ENCODE measurements at places on chromosomes 7 and 10.

DNA sequence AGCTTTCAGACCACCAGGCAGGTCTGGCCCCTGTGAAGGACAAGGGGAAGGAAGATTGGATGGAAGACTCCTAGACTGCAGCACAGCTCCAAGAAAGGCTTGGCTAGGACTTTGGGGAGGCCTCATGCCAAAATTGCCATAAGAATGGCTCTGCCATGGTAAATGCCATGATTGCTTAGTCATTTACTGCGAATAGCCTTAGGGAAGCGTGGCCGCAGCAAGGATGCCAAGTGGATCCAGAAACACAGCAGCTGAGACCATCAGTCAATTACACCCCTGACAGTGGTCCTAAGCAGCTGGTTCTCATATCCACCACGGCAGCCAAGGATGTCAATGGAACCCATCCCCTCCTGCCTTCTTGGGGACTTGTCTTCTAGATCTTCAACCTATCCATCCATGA lies 88.2 kb upstream of the AUTS2 start:
- no peak for DNase-seq

DNA sequence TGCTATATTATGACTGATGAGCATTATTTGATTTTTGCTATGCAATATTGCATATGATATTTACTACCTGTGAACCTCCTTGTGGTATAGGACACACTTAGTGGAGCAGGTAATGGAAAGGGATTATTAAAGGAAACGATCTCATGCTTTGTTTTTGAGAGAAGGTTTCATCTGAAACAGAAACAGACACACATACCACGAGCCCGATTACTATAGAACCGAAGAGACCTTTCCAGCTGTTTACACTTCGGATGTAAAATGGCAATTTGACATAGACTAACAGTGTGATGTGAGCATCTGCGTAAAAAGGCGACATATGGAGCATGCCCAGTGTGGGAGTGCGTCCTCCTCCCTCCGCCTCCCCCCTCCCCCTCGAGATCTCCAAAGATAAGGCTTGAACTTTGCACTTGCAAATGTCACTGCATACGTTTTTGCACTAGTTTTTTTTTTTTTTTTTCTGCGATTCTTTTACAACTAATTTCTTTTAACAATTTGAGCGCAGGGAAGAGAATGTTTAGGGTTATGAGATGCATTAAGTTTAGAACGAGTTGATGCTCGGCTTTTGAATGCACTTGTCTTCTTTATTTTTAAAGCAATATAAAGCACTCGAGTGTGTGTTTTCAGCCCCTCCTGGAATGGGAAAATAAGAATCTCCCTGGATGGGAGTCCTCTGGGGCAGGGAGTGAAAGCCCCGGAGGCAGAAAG lies 251.0 kb downstream of the NSUN6 start:
- DNase-seq, result no peak

DNA sequence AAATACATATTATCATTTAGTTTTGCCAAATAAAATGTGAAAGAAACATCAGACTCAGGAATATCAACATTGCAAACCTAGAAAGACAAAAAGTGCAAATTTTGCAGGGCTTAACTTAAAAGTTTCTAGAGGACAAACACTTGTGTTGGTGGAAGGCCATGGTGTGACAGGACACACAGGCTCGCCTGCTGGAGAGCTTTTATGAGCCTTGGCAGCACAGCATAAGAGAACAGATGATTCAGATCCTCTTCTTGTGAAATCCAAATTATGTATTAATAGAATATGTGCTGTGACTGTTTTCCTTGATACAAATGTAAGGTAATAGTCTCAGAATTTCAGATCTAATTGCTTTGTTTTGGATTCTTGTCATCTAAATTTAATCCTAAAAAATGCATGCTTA lies 72.9 kb upstream of the ABCB5 start:
- no peak for DNase-seq

DNA sequence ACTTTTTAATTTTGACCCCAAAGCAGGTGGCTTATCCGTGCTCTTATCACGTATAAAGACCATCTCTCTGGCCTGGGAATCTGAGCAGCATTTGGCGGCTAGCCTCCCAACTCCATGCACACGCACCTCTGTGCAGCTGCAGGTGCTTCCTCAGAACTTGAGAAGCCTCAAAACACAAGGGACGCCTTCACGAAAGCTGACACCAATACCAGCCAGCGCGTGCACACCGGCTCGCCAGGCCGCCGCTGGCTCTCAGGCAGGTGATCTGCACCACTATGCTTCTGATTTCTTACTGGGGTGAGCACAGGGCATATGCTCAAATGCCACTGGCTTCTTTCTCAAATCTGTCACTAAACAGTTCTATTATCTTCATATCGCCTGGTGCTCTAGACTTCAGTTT lies 145.0 kb downstream of the PARD3 start:
- DNase-seq, result no peak

DNA sequence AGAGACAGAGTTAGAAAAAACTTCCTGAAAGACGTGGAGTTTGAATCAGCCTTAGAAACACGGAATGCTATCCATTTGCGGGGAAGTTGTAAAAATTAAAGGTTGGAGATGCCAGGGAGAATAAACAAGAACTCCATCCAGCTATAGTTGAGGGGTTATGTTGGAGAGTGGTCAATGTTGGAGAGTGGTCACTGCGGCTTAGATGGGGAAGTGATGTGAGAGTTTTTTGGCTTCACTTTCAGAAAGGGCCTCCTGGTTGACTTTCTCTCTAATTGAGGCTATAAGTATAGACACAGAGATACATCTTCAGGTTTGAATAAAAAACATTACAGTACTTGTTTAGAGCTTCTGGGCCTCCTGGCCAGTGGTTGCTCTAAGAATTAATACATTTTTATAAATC lies 675 bp downstream of the CC2D2B start:
- DNase-seq, result no peak

- no peak for DNase-seq
Observed at GRCh38 chr7:26372704-26373103, 81.0 kb downstream of the SNX10 start.

- DNase-seq, result no peak
Observed at GRCh38 chr7:78576236-78576635, 777.7 kb downstream of the PHTF2 start.

DNA sequence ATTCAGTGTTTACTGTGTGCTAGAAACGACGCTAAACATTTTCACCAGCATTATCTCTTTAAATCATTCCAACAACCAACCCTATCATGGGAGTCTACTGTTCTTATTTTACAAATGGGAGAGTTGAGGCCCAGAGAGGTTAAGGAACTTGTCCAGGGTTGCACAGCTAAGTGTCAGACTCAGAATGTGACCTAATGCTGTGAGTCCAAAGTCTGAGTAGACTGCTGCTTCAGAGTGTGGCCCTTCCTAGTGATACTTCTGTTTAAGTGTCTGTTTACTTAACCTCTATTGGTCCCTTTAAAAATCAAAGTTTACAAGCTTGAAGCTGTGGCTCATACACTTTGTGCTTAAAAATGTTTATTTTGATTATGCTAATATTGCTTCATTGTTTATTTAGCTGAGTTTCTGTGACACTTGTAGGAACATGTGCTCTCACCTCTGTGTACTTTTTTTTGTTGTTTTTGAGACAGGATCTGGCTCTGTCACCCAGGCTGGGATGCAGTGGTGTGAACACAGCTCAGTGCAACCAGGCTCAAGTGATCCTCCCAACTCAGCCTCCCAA lies 84.4 kb upstream of the SYPL1 start:
- DNase-seq, result no peak

DNA sequence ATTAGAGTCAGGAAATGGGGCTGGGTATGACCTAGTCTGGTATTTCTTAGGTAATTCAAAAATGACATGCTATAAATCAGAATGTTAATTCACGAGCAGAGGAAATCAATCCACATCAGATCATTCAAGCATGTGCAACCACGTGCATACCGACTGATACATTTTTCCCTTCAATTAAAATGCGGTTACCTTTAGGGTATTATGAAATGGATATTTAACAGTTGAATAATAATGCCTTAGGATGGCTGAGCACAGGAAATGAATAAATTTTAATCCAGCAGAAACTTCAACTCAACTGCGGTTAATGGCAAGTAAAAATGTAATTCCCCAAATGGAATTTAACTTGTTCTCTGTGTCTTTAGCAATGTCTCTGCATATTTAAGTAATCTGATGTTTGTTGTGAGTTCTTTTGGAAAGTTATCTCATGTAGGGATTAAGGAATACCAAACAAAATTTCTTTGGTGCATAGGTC lies 9.2 kb downstream of the CPA2 start:
- DNase-seq, result no peak

GRCh38 chr10:43209074-43209455 lies 57.8 kb downstream of the RASGEF1A start:
- no peak for DNase-seq

DNA sequence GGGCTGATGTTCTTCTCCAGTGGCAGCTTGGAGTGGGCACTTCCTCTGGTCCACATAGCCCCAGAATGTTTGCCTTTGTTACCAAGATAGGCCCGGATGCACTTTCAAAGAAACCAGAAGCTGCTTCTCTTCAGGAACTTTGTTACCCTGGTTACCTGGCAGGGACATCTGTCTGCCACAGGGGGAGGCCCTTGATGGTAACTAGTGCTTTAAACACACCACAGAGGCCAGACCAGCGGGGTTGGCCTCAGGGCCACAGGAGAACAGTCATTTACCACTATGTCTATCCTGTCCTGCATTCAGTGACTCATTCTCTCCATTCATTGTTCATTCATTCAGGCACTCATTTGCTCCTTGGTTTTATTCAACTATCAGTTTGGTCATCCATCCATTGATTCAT lies 11.9 kb upstream of the PLEKHA1 start:
- DNase-seq, result no peak

DNA sequence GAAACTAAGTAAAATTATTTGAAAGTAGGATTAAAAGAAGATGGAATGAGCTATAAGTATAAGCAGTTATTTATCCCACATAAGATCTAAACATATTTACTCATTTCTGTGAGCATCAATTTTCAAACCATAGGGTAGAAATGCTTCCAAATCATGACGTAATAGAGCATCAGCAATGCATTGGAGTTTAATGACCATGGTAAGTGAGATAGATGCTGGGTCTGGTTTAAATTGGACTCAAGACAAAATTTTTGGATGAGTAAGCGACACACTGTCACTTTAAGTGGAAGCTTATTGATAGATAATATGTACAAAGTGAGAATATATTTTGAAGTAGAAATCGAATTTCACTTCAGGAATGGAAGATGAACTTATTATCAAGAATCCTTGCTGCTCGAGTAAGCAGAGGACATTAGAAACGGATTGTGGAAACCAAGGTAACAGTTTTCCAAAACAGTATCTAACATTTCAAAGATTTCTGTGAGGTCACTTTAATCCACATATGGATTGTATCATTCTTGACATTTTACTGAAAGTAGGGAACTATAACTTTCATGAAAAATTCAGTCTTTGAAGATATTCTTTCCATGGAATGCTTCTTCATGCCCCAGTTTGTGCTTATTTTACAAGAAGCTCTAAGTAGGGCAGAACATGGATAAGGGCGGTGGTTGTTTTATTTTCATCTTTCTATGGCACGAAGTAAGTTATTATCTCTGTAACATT lies 85.8 kb downstream of the AGMO start:
- no peak for DNase-seq

- DNase-seq, result no peak
Observed at GRCh38 chr10:101183458-101184183, 45.6 kb downstream of the LBX1 start.

DNA sequence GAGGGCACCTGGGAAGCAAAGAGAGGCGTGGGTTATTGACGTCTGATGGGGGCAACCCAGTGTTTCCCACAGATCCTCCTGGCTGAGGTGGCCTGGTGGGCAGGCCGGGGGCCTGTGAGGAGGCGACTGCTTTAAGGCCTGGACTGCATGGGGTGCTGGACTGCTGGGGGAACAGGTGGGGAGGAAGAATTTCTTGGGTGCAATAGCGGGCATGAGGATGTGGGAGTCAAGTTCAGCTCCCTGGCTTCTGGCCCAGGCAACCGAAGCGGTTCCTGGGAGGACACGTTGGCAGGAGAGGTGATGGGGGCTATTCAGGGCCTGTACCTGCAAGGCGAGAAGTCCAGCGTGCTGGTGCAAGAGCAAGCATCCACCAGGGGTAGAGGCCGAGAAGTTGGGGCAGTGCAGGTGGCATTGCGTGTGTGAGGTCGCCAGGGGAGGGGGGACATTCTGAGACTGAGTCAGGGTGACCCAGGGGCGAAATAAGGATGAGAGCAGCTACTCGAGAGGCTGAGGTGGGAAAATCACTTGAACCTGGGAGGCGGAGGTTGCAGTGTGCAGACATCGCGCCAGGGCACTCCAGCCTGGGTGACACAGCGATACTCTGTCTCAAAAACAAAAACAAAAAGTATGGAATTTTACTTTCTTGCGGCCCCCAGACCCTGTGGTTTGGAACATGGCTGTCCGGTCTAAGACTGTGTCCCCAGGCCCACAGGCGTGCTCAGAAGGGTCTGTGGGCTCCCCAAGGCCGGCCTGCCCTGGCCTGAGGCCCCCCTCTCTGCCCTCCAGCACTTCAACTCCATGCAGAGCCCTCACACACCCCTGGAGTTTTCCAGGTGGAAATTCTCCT lies 53.6 kb upstream of the ELN start:
- DNase-seq, result no peak

DNA sequence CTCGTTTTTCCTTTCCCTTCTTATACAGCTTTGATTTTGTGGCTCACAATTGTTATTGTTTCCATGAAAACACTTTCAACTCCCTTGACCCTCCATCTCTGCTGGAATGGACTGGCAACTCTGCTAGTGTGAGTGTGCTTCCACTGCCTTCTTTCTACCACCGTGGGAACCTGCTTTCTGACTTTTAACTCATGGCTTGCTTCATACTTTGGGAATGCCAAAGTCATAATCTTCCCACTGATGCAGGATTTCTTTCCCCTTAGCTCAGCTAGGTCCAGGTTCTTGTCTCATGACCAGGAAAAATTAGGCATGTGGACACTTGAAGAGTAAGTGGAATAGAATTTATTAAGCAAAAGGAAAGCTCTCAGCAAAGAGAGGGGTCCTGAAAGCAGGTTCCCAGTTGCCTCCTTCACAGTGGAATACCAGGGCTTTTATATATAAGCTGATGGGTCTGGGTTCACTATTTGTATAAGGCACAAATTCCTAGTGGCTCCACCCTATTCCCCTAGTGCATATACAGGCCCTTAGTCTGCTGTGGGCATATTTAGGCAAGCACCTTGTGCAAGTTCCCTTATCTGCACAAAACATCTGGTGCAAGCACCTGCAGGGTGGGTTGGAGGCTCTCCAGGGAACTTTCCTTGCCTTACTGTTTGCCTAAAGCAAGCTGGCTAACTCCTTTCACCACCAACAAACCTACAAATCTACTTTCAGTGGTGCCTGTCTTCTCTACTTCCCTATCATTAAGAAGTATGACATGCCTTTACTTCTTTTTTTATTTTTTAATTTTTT lies 119.5 kb downstream of the CFAP58 start:
- no peak for DNase-seq

GRCh38 chr10:59036311-59037017 lies 140.0 kb upstream of the PHYHIPL start:
- DNase-seq, result no peak

DNA sequence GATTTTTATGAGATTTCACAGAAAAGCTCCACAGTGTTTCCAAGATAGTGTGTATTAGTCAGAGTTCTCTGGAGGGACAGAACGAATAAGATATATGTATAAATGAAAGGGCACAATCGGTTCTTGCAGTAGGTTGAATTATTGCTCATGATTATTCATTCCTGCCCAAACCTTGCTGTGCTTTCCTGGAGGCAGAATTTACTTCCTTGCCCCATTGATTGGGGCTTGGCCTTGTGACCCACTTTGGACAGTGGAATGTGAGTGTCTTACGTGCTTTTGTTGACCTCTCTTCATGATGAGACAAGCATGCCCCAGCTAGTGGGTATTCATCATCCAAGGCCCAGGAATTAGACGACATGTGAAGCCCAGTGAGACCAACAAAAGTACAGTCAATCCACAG lies 53.0 kb upstream of the ABCB5 start:
- DNase-seq, result no peak
